PC-9 (cell line): ENCODE measurements at places on chromosomes 3 and 15. TPM values are rescaled to one million over a fixed set of nuclear protein-coding genes. Genes with fewer than 3 reads are reported as not detected.

The ABI3BP gene
- 3.4 and 4.2 TPM in 2 replicates for total RNA-seq

The SCN11A gene
- total RNA-seq = not detected in 2 replicates

DNA sequence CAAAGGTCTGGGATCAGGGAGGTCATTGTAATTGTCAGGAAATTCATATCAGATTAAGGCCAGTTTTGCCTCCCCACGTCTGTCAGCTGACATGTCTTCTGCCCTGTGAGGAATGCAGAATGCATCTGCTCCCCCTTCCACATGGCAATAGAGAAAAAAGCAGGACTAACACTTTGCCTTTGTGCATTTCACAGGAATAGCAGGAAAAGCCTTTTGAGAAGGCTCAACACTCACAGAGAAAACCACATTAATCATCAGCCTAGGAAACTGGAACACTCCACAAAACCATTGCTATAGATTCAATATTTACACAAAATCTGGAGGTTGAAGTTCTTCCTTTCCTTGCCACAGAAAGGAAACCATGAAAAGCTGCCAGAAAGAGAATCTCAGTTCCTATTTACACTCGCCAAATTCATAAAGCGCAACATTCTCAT is 165.2 kb upstream of the HES1 start:
- peak; percentile 22 for DNase-seq

DNA sequence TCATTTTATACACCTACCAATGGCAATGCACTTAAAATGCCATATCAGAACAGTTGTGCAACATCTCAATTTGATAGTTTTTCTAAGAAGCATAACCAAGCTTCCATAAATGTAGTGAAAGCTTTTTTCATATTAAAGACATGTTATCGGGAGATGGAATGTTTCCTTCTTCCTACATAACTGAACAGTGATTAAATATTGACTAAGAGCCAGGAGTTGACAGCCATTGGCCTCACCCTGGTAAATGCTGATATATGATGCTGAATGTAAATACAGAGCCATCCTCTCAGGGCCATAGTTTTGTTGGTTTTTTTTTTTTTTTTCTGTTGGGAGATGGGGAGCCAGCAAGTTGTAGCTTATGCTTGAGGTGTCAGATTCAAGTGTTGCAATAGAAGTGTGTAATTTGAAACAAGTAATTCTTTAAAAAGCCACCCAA is 203.3 kb upstream of the IL12A start:
- no peak for DNase-seq

DNA sequence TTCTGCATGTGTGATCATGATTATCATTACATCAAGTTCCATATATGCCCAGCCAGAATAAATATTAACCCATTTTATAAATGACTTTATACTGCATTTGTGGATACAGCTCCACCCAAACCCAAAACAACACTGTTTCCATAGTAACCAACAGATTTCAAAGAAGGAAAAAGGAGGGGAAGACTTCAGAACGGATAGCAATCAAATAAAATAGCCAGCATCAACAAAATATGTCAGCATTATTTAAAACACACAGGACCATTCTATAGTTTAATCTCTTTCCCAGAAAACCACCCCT is 114.4 kb downstream of the FOXP1 start:
- no peak for DNase-seq

DNA sequence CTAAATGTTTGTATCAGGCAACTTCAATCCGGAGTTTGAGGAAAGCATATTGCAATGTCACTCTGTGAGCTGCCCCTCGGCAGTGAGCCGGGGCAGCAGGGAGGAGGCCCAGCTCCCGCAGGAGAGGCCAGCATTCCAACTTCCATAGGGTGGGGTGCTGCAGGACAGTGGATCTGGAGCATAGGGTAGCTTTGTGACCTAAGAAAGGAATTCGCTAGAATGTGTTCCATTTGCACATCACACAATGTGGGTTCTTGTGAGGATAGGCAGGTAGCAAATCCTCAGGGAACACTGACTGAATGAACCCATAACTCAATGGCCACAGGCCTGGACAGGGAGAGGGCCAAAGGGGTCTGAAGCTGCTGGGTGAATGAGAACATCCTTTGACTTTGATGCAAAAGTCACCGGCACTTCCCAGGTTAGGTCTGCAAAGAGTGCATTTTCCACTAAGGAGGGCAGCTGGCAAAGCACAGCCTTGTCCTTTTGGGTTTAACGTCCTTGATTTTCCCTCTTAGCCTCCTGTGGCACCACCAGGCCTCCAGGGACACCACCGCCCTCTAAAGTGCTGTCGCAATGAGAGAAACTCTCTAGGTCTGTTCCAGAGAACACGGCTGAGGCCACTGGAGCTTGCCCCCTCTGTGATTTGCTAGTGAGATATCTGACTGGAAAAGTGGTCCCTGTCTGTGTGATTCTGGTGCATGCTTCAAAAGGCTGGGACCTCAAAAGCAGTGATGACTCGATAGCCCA is 36.2 kb downstream of the GABRB3 start:
- no peak for DNase-seq

GRCh38 chr3:67437090-67437489 is 217.3 kb downstream of the SUCLG2 start:
- DNase-seq = no peak

GRCh38 chr3:151213881-151214280 is 10.9 kb upstream of the GPR171 start:
- no peak for DNase-seq

The UPK1B gene
- not detected in 2 replicates for total RNA-seq

- no peak for DNase-seq
Measured at GRCh38 chr3:179871782-179872181, 165.0 kb downstream of the PEX5L start.

The SLC22A14 gene
- total RNA-seq = not detected in 2 replicates

- no peak for DNase-seq
Measured at GRCh38 chr3:31356941-31357340, 175.8 kb upstream of the STT3B start.

DNA sequence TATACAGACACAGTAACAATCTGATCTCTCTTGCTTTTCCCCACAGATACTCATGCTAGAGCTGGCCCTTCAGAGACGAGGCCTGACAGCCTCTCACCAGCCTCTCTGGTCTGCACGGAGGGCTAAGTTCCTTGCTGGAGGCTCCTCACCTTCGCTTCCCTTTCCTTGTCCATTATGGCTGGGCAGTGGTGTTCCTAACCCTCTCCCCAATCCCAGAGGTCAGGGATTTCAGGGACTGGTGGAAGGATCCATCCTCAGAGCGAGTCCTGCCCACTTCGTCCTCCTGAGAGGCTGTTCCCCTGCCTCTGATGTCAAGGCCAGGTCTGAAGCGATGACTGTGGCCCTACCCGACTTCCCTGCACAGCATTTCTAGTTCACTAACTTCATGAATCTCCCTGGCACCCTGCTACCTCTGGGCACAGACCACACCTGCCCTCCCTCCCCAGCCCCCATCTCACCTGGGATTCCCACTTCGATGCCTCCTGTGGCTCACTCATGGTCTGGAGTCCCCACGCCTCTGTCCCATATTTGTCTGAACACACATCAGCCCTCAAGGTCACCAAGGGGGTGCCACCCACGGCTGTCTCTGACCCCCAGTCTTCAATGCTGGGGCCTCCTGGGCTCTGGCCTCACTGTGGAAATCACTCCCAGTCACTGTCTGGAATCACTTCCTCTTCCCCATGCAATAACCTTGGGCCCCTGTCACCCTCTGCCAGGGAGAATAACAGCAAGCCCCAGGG is 124.9 kb upstream of the PRR20G start:
- no peak for DNase-seq

DNA sequence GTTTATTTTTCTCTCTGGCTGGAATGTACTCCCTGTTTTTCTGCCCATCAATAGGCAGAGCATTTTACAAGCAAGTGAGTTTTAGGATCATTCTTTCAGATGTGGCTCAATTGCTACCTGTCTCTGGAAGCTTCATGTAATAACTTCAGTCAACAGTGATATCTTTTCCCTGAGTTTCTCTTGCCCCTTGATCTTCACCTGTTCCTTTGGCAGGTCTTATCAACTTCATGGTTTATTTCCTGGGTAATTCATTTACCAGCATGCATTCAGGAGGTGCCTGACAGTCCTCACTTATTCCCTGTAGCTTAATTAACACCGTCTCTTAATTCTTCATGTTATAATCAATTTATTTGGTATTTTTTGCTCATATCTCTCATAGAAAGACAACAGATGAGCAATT is 184.8 kb upstream of the CTDSPL start:
- DNase-seq = no peak

- DNase-seq = peak; percentile 84
Measured at GRCh38 chr3:111874177-111874820, 15.2 kb downstream of the PHLDB2 start.

The RTP4 gene
- total RNA-seq = 0.90 and 3.2 TPM in 2 replicates

The ANKDD1A gene
- total RNA-seq = 14.2 and 17.5 TPM in 2 replicates

DNA sequence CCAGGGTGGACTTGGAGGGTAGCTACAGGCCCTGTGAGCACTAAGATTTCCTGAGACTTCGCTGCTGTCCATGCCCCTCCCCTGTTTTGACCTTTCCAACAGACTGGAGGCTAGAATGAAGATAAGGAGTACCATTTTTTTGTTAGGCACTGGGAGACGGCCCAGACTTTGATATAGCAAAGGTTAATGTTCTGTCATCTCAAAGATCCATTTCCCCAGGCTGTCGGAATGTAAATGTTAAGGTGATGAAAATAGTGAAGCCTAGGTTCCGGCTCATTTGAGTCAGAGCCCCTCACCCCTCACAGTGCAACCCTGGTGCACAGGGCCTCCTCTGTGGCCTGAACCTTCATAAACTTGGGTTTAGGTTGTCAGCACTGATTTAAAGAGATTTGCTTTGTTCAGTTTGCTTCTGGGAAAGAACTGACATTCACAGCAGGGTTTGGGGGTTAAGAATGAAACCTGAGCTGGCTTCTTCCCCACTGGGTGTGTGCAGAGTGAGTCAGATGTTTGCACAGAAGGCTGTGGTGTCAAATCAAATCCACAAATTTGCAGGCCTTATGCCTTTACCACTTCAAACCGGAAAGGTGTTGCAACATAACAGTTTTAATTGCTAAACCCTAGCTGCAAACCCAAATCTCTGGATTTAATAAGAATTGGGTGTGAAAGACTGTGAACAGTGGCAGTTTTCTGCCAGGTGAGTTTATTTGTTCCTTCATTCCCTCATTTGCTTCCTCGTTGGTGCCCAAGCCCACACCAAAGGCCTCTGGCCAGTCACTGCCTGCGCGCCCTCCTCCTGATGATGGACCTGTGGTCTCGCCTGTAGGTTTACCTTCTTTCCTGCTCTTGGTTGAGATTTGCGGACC is 20.6 kb upstream of the KCTD6 start:
- DNase-seq = peak; percentile 82

GRCh38 chr3:127975153-127976029 is 60.4 kb downstream of the KBTBD12 start:
- no peak for DNase-seq

DNA sequence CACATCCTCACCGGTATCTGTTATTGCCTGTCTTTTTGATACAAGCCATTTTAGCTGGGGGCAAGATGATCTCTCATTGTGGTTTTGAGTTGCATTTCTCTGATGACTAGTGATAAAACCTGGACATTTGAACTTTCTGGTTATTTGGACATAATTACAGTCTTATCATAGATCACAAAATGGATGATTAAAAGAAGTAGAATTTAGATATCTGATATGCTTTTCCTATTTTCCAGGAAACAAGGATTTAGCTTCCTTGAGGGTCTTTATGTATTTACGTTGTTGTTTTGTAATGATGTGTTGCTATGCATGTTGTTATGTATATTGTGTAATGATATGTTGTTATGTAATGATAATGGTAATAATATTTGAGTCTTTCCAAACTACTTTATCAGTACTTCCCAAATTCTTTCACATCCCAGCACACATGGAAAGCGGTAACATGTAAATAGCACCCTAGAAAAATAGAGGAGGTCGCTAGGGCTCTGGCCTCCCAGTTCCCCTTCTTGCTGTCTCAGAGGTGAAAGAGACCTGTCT is 53.8 kb downstream of the GJD2 start:
- DNase-seq = no peak

GRCh38 chr3:133963657-133964396 is 65.9 kb downstream of the SLCO2A1 start:
- DNase-seq = no peak

DNA sequence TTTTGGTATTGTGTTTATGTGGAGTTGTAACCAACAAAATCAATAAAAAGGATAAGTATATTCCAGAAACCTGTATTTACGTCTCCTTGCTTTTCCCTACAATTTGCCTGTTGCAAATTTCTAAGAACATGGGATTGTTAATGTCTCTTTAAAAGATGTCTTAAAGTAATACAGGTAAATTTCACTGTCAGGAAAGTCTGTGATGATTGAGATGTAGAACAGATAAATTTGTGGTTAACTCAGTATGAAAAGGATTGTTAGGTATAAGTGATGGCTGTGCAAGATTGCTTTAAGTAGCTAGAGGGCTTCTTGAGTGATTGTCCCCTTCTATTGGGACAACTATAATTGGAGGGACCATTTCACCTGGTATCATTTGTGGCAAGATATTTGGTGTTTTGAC is 6.8 kb downstream of the PTPRG start:
- DNase-seq = no peak

GRCh38 chr15:69751566-69751965 is 298.9 kb downstream of the RPLP1 start:
- no peak for DNase-seq

- DNase-seq = no peak
Measured at GRCh38 chr3:39068556-39068955, 16.7 kb downstream of the WDR48 start.

DNA sequence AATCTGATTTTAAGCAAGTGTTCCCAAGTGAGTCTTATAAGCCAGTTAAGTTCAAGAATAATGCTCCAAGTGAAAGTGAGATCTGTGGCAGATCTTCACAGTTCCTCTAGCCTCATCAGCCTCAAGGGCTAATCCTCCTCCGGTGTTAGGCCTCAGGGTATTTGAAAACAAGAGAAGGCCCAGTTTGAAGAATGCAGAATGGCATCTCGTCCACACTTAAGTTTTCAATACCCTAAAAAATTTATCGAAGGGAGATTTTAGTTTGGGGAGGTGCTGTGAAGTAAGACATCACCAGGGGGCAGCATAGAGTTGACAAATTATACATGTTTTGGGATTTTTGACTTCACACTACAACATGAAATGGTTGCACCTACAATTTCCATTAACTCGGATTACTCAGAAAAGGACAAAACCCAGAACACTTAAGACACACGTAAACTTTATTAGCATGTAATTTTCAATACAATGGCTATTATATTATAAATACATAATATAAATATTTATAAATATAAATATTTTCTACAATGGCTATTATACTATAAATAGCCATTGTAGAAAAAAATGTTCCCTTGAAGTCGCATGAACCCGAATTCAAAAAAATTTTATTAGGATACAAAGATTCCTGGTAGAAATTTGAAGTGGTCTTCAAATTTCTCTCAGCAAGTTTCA is 2.3 kb upstream of the TMEM266 start:
- DNase-seq = peak; percentile 15

DNA sequence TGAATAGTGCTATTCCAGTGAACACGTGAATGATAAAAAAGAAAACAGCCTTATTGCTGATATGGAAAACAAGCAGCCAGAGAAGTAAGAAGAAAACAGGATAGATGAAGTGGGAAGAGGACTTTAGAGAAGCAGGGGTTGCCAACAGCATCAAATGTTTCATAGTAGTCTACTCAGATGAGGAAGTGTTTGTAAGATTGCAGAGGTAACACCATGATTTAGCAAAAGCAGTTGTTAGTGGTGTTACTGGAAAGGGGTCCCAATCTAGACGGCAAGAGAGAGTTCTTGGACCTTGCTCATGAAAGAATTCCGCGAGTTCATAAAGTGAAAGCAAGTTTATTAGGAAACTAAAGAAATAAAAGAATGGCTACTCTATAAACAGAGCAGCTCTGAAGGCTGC is 108.8 kb upstream of the MCTP2 start:
- no peak for DNase-seq

- no peak for DNase-seq
Measured at GRCh38 chr3:112757197-112757596, 89.5 kb downstream of the CD200R1L start.

The CD86 gene
- total RNA-seq = not detected in 2 replicates
